Right renal cortex interstitium (tissue), 3 donors: ENCODE measurements at places on chromosomes 5 and 9. TPM values are rescaled to one million over a fixed set of nuclear protein-coding genes. Genes with fewer than 3 reads are reported as not detected.

- no peak for DNase-seq
Observed at GRCh38 chr5:176362233-176362490, 598 bp upstream of the KIAA1191 start.

- DNase-seq: no peak
Observed at GRCh38 chr5:27814983-27815382, 776.6 kb upstream of the CDH9 start.

- DNase-seq: no peak
Observed at GRCh38 chr5:123037104-123037418, 536 bp upstream of the PPIC start.

DNA sequence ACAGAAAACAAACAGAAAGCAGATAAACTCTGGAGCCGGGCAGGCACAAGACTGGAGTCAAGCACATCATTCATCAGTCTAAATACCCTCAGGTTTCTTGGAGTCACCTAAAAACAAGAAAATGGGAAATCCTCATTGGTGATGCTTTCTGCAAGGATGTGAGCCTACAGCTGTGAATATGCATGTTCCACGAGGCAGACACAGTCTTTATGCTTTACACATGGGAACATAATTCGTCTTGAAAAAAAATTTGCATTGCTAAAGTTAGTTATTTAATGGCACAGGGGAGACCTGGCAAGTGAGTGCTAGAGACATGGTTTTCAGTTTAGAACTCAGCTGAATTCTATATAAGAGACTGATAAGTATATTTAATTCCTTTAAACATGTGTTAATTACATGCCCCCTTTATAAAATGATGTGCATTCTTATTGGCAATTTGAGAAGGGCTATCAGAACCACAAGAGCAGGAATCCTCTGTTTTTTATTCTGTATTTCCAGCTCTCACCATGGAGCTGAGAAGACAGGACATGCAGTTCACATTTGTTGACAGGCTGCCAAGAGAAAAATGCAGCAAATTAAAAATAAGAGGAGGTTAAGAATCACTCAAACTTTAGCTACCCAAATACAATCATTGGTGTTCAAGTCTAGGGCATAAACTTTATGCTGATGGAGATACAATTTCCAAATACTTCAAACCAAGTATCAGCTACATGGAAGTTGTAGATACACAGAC lies 438.0 kb upstream of the MPDZ start:
- DNase-seq: no peak

EFNA5 gene
- polyA plus RNA-seq: 27.5 TPM

ZNF474 gene
- polyA plus RNA-seq: 0.91 TPM
